ENCODE measurements at places on chromosomes 12 and 14.

DNA sequence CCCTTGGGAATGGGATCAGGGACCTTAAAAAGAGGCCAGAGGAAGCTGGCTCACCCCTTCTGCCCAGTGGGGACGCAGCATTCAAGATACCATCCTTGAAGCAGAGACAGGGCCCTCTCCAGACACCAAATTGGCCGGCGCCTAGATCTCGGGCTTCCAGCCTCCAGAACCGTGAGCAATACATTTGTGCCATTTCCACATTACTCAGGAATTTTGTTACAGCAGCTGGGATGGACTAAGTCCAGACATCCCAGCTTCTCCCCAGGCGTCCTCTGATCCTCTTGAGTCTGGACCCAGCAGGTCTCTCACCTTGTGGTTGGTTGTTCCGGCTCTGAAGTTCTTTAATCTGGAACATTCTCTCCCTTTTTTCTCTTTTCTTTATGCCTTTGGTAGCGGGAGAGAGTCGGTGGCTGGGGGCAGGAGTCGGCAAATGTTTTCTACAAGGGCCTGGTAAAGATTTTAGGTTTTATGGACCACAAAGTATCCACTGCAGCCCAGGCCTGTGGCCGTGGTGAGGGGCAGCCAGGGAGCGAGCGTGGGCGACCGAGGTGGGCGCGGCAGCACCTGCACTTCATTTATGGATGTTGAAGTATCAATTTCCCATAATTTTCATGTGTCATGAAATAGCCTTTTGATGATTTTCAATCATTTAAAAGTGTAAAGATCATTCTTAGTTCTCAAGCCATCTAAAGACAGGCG lies 4.8 kb downstream of the CEP170B start:
- DNase-seq = peak; percentile 43

DNA sequence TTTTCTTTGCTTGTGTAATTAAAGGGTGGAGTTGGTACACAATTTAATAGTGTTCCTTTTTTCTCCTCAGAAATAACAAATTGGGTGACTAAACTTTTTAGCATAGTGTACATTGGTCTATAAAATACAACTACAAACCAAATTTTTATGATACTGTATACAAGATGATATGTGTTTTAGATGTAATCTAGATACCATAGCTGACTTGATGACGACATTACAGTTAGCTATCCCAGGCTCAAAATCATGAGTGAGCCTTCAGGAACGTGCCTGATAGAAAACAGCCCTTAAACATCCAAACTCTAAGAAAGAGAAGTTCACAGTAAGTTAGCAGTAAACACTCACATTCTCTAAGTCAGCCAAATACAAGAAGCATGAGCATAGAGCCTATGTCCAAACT lies 99.0 kb upstream of the SSTR1 start:
- DNase-seq = no peak

GRCh38 chr12:119679490-119679889 lies 11.6 kb downstream of the PRKAB1 start:
- no peak for DNase-seq

- peak; percentile 75 for DNase-seq
Observed at GRCh38 chr14:57060276-57060955, 208.3 kb downstream of the EXOC5 start.

- DNase-seq = peak; percentile 41
Observed at GRCh38 chr12:34298971-34299801, 276.9 kb downstream of the ALG10 start.

DNA sequence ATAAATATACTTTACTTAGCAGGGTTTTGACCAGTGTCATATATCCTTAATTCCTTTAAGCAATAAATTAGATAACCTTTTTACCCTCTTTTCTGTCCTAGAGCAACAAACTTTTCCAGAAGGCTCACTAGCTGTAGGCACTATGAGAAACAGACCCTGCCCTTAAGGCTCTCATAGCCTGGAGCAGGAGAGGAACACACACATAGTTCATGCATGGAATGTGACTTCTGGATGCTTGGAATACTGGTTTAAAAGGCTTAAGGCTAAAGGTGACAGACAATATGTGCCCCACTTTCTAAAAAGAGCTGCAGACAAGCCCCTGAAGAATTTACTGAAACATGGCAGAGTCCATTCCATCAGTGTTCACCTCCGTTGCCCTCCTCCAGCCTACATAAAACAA lies 237.2 kb downstream of the TTC8 start:
- no peak for DNase-seq

DNA sequence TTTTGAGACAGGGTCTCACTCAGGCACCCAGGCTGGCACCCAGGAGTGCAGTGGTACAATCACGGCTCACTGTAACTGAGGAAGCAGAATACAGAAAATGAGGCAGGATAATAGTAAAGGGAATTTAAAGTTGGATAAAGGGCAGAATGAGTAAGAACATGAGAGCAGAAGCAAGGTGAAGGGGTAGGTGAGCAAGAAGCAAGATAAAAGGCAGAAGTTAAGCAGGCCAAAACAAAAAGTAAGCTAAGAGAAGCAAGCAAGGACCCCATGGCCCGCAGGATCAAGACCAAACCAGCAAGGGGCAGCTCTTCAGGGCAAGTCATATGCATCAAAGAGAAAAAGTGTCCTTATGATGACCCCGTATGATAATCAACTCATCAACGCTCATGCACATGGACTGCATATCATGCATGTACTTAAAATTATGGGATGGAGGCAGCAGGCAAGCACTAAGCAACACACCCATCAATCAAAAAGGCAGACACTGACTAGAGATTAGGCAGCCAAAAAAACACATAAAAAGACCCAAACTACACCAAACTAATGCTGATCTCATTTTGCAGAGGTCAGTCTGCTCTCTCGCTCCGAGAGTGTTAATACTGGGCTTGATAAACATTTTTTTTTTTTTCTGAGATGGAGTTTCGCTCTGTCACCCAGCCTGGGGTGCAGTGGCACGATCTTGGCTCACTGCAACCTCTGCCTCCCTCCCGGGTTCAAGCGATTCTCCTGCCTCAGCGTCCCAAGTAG lies 11.6 kb downstream of the TIMELESS start:
- no peak for DNase-seq

- DNase-seq = no peak
Observed at GRCh38 chr12:66194122-66194521, 5.1 kb downstream of the IRAK3 start.

GRCh38 chr14:92649934-92650545 lies 98.4 kb downstream of the LGMN start:
- no peak for DNase-seq

- DNase-seq = no peak
Observed at GRCh38 chr12:21129906-21130305, 1.1 kb upstream of the SLCO1B1 start.

DNA sequence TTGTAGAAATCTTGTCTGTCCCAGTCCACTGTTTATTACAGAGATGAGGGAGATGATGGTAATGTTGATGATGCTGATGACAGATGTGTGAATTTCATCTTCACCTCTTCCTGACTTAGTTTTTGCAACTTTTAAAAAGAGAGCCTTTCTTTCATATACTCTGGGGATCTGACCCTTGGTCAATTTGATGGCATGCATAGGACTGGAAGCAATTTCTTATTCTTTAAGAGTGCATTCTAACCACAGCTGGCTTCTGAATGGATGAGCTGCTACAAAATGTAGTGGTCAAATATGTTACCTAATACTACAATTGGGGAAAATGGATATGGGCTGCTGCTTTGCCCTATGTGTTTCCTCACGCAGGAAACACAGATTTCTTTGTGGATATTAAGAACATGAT lies 80.8 kb downstream of the MYRFL start:
- DNase-seq = no peak

GRCh38 chr12:68180792-68181744 lies 21.5 kb upstream of the IFNG start:
- no peak for DNase-seq

GRCh38 chr12:12474931-12475795 lies 87.5 kb downstream of the DUSP16 start:
- DNase-seq = peak; percentile 78

- no peak for DNase-seq
Observed at GRCh38 chr12:116015525-116015924, 262.0 kb downstream of the MED13L start.

GRCh38 chr12:13097491-13098011 lies 5.9 kb downstream of the GSG1 start:
- DNase-seq = no peak

DNA sequence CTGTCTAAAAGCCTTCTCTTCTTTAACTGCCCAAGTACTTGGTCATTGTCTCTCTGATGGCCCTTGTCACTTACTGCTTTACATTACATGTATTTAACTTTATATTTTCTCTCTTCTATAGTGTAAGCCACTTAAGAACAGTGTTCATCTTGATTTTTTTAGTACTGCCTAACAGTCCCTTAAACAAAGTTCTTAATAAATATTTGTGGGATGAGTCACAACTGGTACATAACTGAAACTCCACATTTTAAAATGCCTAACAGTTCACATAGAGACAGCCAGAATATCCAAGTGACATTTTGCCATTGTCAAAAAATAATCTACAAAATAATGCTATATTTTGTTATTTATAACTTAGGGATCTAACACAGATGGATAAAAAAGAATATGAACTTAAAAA lies 146.6 kb downstream of the STXBP6 start:
- DNase-seq = no peak

- DNase-seq = no peak
Observed at GRCh38 chr12:104056419-104056972, 6.5 kb upstream of the GLT8D2 start.

DNA sequence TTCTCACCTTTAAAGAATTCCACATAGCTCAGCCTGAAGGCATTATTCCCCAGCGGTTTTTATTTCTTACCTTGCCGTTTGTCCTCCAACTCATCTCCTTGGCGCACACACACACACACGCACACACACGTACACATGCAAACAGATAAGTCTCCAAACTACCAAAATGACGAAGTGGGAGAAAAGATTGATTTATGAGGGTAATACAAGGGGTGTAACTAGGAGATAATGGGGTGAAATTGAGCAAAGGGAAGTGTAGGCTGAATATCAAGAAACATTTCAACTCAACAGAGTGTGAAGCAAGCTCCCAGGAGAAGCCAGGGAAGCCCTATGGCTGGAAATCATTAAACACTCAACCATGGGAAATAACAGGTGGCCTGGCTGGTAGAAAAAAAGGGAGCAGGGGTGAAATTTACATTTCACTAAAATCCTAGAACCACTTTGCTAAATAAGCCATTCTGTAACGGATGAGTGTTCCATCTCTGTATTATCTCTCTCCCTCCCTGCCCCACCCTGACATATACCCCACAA lies 41.0 kb downstream of the GRIN2B start:
- no peak for DNase-seq

GRCh38 chr12:131509701-131510100 lies 201.2 kb upstream of the SFSWAP start:
- no peak for DNase-seq

- DNase-seq = no peak
Observed at GRCh38 chr14:55508676-55509075, 68.3 kb upstream of the TBPL2 start.

- no peak for DNase-seq
Observed at GRCh38 chr12:65532162-65532561, 253.7 kb downstream of the MSRB3 start.

DNA sequence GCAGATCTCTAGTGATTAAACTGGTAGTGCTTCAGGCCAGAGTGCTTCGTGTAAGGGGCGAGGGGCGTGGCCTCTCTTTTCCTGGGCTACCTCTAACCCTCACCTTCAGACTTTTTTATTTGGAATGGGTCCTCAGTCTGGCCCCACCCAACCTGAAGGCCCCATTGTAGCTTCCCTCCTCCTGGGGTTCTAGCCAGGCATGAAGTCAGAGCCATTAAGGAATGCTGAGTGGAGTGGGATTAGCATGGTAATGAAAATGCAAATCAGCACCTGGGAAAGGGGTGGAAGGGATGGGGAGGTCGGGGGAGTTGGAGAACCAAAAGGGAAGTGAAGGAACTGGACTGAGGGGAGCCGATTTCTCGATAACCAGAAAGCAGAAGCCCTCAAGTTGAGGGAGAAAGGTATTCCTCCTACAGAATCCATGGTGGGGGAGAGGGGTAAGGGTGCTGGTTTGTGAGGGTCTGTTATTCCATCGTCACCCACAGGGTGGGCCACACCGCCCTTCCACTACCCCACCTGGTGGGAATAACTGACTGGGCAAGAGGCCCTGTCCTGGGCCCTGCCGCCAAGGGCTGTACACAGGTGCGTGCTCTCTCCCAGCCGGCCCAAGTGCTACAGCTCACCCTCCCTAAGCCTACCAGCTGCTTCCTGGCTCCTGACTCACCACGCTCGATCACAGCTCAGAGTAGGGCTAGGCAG lies 14.1 kb downstream of the ZFHX2 start:
- no peak for DNase-seq

- DNase-seq = no peak
Observed at GRCh38 chr12:72631926-72632685, 359.9 kb downstream of the TRHDE start.

DNA sequence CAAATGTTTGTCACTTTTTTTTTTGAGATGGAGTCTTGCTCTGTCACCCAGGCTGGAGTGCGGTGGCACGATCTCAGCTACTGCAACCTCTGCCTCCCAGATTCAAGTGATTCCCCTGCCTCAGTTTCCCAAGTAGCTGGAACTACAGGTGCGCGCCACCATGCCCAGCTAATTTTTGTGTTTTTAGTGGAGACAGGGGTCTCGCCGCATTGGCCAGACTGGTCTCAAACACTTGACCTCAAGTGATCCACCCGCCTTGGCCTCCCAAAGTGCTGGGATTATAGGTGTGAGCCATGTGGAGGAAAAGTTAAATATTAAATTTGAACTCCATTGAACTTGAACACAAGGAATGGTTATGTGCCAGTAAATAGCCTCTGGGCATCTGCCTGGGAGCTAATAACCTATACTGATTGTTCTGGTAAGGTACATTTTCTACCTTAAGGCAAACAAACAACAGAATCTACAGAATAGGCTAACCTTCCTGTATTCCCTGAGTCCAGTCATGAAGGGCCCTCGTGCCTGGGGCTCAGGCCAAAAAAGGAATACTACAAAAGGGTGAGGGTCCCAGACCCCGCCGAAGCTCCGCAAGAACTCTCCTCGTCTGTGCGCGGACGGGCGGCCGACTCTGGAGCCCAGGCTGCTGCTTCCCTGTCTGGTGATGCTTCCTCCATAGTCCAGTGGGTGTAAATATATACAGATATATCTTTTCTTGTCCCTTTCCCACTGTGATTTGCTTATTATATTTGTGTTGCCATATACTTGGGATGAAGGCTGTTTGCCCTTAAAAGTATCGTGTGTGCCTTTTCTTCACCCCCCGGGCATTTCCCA lies 74.0 kb upstream of the EIF5 start:
- no peak for DNase-seq

DNA sequence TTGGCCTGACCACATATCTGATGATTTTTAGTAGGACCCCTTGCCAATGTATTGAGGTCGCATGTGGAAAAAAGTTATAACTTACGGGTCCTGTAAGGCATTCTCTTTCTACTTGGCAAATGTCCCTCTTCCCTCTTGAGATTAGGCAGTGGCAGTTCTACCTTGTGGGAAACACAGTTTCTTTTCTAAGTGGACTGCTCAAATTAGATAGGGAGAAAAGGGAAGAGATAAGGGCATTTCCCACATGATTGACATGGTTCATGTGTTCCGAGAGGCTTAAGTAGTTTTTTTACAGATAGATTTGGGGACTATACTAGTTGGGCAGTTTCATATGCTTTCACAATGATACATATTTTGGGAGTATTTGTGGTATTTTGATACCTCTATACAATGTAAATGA lies 154.7 kb downstream of the FBXL14 start:
- no peak for DNase-seq

GRCh38 chr14:59320361-59320760 lies 131.9 kb downstream of the DAAM1 start:
- DNase-seq = no peak
